ENCODE measurements at places on chromosomes 5 and 9. TPM values are rescaled to one million over a fixed set of nuclear protein-coding genes. Genes with fewer than 3 reads are reported as not detected.

Gene IFNA21
- not detected for polyA plus RNA-seq

Gene VCAN
- 304 TPM for polyA plus RNA-seq

Gene SMIM33
- polyA plus RNA-seq = not detected

Gene GLRA1
- polyA plus RNA-seq = not detected

Gene OMD
- polyA plus RNA-seq = 0.41 TPM

Gene CREBRF
- polyA plus RNA-seq = 21.5 TPM

Gene ALAD
- 41.3 TPM for polyA plus RNA-seq

Gene LECT2
- polyA plus RNA-seq = 0.79 TPM

Gene AMBP
- polyA plus RNA-seq = 1.7 TPM

Gene KCNIP1
- polyA plus RNA-seq = 13.7 TPM

Gene SPAG8
- 5.8 TPM for polyA plus RNA-seq

Gene EFNA5
- 24.5 TPM for polyA plus RNA-seq

Gene TMEM174
- polyA plus RNA-seq = 27.2 TPM

Gene FOXD4L3
- polyA plus RNA-seq = not detected

Gene FIBCD1
- polyA plus RNA-seq = 0.33 TPM

Gene TUSC1
- 17.0 TPM for polyA plus RNA-seq

Gene MCIDAS
- 0.83 TPM for polyA plus RNA-seq

Data from right renal cortex interstitium (tissue), 3 donors.